ENCODE measurements at places on chromosomes 7 and 10.

- DNase-seq, result no peak
These were observed 49.2 kb upstream of the ANKRD1 start for GRCh38 chr10:90969947-90970673.

DNA sequence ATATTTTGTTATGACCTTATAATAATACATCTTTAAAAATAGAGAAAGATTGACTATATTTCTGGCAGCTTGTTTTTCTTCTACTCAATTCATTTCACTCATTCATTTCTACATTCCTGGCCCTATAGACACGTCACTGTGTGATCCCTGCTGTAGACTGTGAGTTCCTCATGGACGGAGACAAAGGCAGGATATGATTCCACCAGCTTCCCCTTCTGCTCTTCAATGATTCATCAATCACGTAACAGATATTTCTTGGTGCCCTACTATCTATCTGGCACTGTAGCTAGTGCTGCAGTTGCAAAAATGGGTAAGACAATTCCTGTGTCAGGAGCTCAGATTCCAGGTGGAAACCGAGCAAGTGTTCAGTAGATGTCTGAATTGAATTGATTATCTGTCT is 415.0 kb downstream of the SFMBT2 start:
- DNase-seq, result no peak

- no peak for DNase-seq
These were observed 8.3 kb upstream of the MMP21 start for GRCh38 chr10:125783957-125784356.

GRCh38 chr7:143367972-143368371 is 5.5 kb upstream of the FAM131B start:
- no peak for DNase-seq

DNA sequence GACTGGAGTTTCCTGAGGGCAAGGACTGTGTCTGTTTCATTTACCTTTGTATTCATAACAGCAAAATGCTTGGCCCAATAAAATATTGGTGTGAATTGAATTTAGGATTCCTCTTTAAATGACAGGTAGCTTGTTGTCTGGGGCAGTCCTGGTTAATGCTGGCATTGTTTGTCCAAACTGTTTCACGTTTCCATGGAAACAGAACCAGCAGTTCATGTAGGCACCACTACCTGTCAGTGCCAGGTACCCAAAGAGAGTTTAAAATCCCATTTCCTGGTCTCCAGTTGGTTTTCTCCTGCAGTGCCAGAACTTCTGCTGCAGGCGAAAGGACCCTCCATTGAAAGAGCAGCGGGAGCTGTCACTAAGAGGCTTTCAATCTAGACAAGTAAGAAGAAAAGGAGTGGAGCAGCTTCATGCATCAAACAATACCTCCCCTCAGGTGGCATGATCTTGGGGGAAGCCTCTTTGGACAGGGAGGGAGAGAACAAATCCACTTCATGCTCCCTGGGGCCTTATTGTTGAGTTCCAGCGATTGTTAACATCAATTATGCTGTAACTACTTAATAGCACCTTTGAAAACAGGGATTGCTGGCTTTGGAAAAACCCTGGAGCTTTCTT is 109.6 kb downstream of the KIF20B start:
- no peak for DNase-seq

GRCh38 chr10:111077479-111077784 is 603 bp downstream of the ADRA2A start:
- no peak for DNase-seq

- no peak for DNase-seq
These were observed 1.2 kb downstream of the GATA3 start for GRCh38 chr10:8055420-8056349.
